Stimulated activated CD4-positive, alpha-beta T cell treated with anti-CD3 and anti-CD28 coated beads, TNF-alpha, amount 100 ng/mL, for 4 hours (primary cell): ENCODE measurements at places on chromosomes 7 and 10.

DNA sequence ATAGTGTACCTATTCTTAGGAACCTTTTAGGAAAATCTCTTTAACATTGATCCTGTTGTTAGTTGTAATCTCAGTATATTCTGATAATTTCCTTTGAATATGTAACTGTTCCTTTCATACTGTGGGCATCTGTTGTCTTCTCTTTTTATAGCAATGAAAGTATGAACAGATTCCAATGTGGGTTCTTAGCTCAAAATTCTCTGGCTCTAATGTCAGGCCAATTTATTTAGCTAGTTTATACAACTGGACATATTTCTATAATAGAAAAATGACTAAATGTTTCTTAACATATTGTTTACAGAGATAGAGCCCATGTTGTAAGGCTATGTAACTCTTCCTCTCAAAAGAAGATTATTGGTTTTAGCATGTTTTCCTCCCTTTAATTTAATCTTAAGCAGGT lies 363.2 kb downstream of the AUTS2 start:
- DNase-seq, result no peak

DNA sequence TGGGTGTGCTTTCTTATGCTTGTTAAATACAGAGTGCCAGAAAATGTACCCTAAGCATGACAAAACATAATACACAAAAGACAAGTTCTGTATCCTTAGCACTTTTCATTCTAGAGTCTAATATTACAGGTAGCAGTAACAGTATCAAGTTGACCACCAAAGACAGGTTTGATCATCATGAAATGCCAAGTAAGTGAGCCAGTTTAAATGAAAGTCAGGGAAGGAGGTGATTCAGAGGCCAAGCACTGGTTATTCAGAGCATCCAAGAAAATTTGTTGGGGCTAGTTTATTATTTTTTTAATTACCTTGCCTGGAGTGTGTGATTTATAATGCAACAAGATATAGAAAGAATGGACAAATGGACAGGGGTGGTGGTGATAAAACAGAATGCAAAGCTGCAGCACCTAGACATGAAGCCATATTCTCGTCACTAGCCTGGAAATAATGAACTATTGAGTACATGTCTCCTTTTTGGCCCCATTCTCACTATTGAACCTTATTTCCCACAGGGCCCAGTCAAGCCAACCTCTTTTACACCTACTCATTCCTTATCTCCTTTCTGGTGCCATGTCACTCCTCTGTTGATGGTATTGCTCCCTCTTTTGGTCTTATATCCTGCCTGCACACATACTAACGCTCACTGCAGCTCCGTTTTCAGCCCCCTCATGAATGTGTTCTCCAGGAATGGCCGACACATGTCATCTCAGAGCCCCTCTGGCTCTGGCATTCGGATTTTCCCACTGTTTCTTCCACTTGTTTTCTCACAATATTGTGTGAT lies 78.6 kb upstream of the GLCCI1 start:
- no peak for DNase-seq

- no peak for DNase-seq
Measured at GRCh38 chr10:4671451-4672145, 154.4 kb upstream of the AKR1E2 start.

DNA sequence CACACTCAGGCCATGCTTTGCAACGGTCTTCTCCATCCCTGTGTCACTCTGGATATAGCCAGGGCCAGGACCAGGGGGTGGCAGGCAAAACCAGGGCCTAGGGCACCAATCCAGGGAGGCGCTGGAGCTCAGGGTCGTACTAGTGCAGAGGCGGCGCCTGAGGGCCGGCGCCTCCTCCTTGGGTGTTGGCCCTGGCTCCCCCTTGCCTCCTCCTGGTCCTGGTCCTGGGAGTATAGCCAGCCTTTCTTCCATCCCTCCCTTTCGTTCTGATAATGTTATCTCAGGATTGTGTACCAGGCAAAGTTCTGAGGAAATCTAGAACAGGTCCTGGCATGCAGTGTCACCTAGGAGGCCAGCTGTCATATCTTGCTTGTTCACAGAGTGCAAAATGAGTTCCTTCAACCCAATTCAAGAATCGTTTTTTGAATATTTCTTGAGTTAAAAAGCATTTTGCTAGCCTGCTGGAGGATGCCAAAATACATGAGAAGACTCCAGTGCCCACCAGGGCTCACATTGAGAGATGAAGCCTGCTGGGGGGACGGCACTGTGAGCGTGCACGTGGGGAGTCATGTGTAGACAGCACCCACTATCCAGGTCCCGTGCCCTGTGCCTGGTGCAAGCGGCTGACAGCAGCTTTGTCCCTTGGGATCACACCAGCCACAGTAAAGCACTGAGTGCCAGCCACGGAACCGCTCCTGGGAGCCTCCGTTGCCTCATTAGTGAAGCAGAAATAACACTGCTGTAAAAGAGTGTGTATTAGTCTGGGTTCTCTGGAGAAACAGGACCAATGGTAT lies 106.9 kb upstream of the C7orf33 start:
- DNase-seq, result no peak

DNA sequence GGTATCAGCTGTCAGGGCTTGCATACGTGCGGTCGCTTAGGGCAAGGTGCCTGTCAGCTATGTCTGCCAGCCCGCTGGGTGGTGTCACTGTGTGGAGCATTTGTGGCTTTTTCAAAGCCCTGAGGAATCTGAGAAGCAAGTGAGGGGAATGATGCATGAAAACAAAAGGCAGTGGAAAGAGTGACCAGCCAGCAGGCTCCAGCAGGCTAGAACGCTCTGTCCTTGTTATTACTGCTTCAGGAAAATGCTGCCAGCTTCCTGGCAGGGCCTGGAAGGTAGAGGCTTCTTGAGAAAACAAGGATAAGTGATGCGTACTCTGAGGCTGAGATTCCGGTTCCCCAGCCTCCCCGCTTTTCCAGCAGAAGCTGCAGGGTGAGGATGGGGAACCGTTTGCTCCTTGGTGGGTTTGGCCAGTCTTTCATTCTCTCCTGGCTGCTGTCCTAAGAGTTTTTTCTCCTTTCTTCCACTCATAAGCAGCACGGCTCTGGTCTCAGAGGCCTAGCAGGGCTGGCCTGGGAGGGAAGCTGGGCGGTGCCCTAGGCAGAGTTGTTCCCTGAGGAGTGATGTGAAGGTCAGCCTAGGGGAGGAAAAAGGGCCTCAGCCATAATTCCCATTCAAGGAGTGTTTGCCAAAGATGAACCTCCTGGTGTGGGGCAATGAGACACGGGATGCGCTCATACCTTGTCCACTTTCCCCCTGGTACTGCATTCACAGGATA lies 42.8 kb upstream of the MKLN1 start:
- DNase-seq, result no peak

- DNase-seq, result no peak
Measured at GRCh38 chr7:36984041-36984521, 259.8 kb upstream of the AOAH start.

GRCh38 chr10:28763471-28764170 lies 86.3 kb downstream of the BAMBI start:
- DNase-seq, result no peak

- no peak for DNase-seq
Measured at GRCh38 chr10:121710207-121710606, 112.0 kb upstream of the FGFR2 start.

GRCh38 chr10:11874568-11875493 lies 51.7 kb downstream of the PROSER2 start:
- DNase-seq, result peak; percentile 37

DNA sequence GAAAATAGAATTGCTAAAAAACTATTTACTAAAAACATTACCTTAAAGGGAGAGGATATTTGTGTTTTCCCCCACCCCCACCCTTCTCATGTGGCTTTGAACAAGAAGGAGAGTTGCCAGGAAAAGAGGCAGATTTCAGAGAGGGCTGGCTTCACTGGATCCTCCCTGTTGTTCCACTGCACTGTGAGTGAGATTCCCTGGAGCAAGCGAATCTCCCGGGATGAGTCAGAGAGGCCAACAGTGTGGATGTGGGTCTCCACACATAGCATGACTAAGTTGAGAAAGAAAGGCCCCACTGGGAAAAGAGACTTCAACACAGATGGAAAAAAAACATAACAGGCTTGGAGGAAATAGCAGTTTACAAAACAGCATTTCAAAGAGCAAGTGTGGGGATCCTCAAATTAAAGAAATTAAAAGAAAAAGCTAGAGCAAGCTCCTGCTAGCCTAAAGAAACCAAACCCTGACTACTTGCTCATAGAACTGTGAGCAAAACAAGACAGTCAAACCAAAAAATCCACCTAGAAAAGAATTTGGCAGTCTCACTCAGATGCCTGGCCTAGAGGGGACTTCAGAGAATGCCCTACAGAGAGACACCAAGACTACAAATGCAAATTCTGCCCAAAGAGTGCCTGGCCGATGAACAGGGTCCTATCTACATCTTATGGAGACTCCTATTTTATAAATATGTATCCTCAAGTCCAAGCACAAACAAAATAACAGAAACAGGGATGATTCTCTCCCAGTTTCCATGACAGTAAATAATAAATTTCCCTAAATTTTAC lies 3.4 kb downstream of the CAV1 start:
- no peak for DNase-seq

- no peak for DNase-seq
Measured at GRCh38 chr7:127770885-127771284, 118.9 kb downstream of the SND1 start.

GRCh38 chr7:55641811-55642210 lies 69.5 kb upstream of the VOPP1 start:
- no peak for DNase-seq

GRCh38 chr10:22391600-22391999 lies 46.3 kb downstream of the SPAG6 start:
- no peak for DNase-seq

- no peak for DNase-seq
Measured at GRCh38 chr10:51879238-51879637, 179.8 kb upstream of the CSTF2T start.

GRCh38 chr10:60426425-60426824 lies 36.8 kb upstream of the ANK3 start:
- DNase-seq, result no peak

GRCh38 chr7:72405418-72405817 lies 6.7 kb downstream of the CALN1 start:
- no peak for DNase-seq

- DNase-seq, result no peak
Measured at GRCh38 chr10:67697724-67698131, 1.7 kb upstream of the CTNNA3 start.

GRCh38 chr7:107076781-107077698 lies 32.5 kb downstream of the PRKAR2B start:
- DNase-seq, result no peak

DNA sequence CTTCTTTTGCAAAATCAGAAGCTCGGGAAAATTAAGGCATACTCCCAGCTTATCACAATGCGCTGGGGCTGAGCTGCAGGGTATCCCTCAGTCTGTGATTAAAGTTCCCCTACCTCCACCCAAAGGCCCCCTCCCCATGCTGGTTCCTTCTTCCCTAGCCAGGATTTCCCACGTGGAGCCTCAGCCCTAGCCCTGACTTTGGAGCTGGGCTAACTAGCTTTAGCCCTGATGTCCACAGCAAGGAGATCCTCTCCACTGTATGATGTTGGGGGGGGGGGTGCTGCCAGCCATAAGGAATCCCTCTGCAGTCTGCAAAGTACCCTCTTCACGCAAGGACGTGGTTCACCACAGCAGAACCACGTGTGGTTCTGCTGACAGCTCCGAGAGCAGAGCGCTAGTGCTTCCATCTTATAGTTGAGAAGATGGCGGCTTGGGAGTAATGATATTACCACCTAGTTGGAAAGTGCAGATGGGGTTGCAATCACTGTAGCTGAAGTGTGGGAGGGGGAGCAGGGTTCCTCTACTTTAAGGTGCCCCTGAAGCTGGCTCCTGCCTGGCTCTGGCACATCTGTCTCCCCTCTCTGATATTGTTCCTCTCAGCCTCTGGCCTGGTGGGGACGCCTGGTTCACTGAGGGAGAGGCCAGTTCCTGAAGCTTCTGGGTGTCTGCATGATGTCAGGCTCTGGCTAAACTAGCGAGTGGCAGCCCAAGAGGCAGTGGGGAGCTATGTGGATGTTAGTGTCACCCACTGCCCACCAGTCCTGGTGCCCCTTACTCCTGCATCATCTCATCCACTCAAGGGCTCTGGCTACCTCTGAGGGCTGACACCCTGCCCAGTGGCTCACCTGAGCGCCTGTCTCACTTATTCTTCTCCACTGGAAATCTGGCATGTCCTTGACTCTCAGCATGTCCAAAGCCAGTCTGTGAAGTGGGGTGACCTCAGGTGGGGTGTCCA lies 270.7 kb downstream of the RPS24 start:
- DNase-seq, result no peak

GRCh38 chr7:2629746-2630681 lies 1.8 kb upstream of the TTYH3 start:
- no peak for DNase-seq

GRCh38 chr7:71403202-71403946 lies 271.4 kb downstream of the GALNT17 start:
- no peak for DNase-seq
